CD4-positive, alpha-beta T cell (primary cell): ENCODE measurements at places on chromosomes 2 and 18. TPM values are rescaled to one million over a fixed set of nuclear protein-coding genes. Genes with fewer than 3 reads are reported as not detected.

Gene UGT1A10
- total RNA-seq, result not detected

Gene RASGRP3
- total RNA-seq, result 7.9 TPM

Gene SAG
- total RNA-seq, result 0.03 TPM

Gene PSMA8
- not detected for total RNA-seq

Gene LDAH
- total RNA-seq, result 6.5 TPM

Gene VWC2L
- not detected for total RNA-seq

Gene MATN3
- total RNA-seq, result not detected

Gene OTX1
- total RNA-seq, result not detected

Gene CHCHD5
- total RNA-seq, result 14.3 TPM

Gene CHRND
- not detected for total RNA-seq

Gene GKN2
- not detected for total RNA-seq

Gene GNAL
- 0.19 TPM for total RNA-seq

Gene SALL3
- 0.22 TPM for total RNA-seq

Gene IL36G
- total RNA-seq, result not detected

Gene MARS2
- total RNA-seq, result 7.2 TPM

Gene SCYGR4
- total RNA-seq, result not detected

Gene RGPD4
- 0.53 TPM for total RNA-seq

Gene IMMT
- 39.5 TPM for total RNA-seq
